ENCODE measurements at places on chromosomes 5 and 9.

GRCh38 chr9:124857533-124858162 lies 4.1 kb downstream of the RPL35 start:
- no peak for DNase-seq

GRCh38 chr5:17396247-17396646 lies 101.8 kb upstream of the TAF11L2 start:
- DNase-seq = no peak

- no peak for DNase-seq
Measured at GRCh38 chr9:16413509-16414016, 456.9 kb downstream of the BNC2 start.

GRCh38 chr9:1050125-1050895 lies at the start of gene DMRT2:
DMRT2 (plus strand) TSS chr9:1050357; CDS start chr9:1051614, 1,257 bp downstream.
- peak; percentile 38 for DNase-seq

DNA sequence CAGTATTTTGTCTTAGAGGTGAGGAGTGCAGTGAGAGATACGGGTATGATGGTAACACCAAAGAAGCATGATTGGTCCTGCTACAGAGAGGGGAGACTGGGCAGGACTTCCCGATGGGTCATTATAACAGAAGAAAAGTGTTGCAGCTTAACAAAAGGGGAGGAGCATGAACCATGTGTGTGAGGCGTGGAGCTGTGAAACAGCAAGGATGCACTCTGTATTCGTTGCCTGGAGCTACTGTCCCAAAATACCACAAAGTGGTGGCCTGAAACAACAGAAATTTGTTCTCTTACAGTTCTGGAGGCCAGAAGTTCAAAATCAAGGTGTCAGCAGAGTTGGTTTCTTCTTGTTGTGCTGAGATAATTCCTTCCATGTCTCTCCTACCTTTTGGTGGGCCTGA lies 59.4 kb upstream of the GRHPR start:
- no peak for DNase-seq

GRCh38 chr5:135883441-135883840 lies 12.2 kb downstream of the IL9 start:
- no peak for DNase-seq

DNA sequence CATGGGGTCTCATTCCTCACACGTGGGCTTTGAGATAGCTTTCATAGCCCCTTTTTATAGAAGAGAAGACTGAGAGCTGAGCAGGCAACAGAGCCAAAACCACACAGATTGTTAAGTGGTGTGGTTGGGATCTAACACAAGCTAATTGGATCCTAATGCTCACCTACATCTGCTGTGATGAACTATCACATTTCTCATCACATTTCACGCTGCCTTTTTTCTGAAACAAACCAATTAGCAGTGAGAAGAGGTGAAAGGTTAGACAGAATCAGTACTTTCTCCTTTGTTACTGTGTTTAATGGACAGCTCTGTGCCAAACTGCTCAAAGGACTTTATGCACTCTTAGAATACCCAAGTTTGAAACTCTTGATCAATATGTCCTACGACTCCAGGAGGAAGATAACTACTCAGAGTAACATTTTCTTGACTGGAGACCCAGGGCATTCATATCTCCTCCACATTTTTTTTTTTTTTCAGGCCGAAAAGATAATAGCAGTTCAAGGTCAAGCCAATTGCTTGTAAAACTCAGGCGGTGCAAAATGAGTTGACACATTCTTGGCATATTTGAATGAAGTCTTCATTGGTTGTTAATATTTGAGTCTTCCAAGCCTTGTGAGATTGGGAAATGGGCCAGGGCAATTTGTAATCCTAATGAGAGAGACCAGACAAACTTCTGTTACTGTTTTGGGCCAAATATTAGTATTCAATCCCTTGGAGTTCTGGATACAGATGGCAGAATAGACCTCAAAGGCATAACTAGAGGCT lies 138.4 kb downstream of the KCTD16 start:
- peak; percentile 83 for DNase-seq

DNA sequence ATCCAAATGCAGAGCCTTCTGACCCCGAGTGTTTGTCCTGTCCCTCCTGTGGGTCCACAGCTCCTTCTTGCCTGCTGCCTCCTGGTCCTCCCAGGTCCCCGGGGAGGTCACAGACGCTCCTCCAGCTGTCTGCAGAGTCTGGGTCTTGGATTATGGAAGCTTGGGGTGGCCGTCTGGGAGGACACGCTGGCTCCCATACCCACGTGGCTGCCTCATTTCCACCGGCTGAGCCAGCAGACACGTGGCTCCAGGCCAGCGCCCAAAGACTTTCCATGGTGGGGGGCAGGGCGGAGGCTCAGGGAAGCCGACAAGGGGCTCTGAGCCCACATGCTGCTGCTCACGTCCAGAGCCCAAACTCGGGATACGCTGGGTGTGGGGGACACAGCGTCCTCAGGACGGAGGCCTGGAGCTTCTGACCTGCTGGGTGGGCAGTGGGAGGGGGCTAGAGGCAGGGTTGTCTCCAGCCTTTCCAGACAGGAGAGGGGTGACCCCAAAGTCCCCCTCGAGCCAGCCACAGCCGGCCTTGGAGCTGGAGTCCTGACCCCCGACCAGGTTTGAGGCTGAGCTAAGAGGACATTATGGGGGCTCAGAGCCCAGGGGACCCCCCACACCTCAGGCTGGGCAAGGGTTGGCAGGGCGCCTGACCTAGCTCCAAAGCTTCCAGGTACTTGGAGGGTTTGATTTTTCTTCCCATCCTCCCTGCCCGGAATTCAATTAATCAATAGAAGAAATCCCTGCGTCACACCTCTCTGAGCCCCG lies 24.2 kb upstream of the RNU6ATAC start:
- no peak for DNase-seq

- DNase-seq = peak; percentile 55
Measured at GRCh38 chr5:116068028-116068632, 16.7 kb upstream of the COMMD10 start.

DNA sequence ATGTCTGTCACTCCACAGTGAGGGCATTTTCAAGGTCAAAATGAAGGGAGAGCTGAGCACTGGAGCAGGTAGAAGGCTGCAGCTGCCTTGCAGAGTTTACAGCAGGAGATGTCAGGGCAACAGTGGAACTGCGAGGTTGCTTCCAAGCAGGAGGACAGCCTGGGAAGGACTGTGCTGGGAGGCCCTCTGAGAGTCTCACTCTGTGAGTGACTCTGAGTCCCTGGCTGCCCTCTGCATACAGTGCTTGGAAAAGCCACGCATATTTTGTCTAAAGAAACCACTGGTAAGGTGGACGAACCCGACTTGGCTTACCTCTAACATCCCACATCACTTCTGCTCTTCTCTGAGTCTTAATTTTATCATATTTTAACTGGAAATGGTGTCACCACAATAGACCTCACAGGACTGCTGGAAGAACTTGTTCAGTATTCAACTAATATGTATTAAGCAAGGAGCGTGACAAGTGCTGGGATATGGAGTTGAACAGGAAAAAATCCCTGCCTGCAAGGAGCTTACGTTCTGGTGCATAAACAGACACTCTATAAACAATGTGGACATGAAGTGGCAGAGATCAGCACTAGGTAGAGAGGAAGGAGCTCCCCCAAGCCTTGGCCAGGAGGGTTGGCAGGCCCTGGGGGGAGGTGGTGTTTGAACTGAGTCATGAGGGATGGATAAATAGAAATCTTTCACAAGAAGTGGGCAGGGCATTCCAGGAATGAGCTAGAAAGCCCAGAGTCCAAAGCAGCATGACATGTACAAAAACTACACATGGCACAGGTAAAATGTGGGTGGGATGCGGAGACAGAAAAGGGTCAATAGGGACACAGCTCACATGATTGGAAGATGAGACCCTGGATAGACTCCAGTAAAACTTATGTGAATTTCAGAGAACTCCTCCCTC lies 64.0 kb upstream of the FOXE1 start:
- no peak for DNase-seq

DNA sequence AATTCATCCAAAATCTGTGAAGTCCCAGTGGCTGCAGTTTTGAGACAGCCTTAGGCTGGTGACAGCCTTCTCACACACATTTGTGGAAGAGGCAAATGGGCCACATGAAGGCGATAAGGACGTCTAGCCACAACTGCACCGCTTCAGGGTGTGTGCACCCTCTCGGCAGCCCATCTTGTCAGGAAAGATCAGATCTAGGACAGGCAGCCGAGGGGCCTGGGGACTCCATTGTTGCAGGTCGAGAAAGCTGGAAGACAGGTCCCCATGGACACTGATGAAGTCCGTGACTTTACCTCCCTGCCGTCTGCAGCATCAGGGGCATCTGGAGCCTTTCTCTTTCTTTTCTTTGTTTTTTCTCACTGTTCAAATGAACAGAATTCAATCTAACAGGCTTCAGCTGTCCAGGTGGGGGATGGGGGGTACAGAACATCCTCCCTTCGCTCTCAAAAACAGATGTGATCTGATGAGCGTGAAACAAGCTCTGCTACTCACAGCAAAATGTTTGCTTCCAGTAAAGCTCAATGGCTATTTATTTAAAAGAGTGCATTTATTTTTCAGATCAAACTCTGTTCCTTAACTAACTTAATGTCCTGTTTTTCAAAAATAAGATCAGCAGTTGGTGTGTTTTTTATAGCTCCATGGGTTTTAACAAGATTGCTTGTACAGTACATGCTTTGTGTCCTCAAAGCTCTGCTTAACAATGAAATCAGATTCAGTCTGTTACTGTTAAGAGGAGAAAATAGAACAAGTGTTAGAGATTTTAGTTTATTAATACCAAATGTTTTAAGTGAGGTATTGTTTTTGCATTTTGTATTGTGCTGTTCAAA lies 111.8 kb upstream of the OTULINL start:
- DNase-seq = peak; percentile 57

DNA sequence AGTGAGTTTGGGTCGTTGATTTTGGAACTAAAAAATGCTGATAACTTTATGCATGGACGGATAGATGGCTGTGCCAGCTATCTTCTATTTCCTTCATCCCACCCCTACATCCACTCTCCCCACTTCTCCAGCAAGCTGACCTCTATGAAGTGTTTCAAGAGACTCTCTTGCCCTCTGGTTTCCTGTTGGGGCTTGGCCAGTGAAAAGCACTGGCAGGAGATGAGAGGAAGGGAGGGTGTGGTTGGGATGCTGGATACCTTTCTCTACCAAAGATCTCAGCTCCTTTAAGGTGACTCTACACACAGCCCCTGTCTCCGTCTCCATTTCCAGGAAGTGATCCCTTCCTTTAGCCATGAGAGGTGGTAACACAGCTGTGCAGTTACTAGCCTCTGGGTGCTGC lies 30.0 kb upstream of the JMY start:
- no peak for DNase-seq

GRCh38 chr5:179820483-179821297 lies at the start of gene SQSTM1:
SQSTM1 (plus strand) TSS chr5:179820905; CDS start chr5:179820937, 32 bp downstream.
- peak; percentile 16 for DNase-seq

- no peak for DNase-seq
Measured at GRCh38 chr9:110537841-110538646, 41.5 kb downstream of the SVEP1 start.

GRCh38 chr5:123214193-123214592 lies 125.2 kb downstream of the PRDM6 start:
- DNase-seq = no peak

DNA sequence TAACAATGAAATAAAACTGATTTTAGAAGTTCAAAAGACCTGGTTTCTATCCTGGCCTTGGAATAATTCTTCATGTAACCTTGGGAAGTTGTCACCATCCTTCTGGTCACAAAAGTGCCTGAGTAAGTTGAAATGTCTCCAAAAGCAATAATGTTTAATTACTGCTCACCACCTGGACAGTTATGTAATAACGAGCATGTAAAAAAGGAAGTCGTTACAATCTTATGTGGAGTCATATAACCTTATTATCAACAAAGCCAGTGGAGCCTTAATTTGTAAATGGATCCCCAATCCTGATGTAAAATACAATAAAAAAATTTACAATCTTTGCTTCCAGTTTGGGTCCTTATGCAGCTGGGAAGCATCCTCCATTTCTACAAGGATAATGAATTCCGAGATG lies 64.2 kb upstream of the GPR151 start:
- no peak for DNase-seq

DNA sequence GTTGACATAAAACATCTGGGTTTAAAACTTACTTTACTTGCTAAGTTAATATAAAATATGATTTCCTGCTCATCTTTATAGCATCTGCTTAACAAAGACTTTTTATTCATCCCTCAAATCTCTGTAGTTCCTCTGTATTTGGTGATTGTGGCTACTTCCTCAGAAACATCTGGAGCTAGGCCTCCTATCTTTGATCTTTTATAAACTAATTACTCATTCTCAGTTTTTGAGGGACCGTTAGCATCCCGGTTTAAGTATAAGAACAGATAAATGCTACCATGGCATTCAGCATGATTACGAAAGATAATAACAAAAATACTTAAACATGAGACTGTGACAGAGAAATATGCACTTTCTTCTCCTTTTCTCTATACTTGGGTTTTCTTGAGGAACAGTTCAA lies 85.3 kb downstream of the SLC38A9 start:
- no peak for DNase-seq

GRCh38 chr9:9961487-9961886 lies 651.3 kb downstream of the PTPRD start:
- DNase-seq = no peak

- no peak for DNase-seq
Measured at GRCh38 chr5:36607838-36608783, 1.7 kb downstream of the SLC1A3 start.

DNA sequence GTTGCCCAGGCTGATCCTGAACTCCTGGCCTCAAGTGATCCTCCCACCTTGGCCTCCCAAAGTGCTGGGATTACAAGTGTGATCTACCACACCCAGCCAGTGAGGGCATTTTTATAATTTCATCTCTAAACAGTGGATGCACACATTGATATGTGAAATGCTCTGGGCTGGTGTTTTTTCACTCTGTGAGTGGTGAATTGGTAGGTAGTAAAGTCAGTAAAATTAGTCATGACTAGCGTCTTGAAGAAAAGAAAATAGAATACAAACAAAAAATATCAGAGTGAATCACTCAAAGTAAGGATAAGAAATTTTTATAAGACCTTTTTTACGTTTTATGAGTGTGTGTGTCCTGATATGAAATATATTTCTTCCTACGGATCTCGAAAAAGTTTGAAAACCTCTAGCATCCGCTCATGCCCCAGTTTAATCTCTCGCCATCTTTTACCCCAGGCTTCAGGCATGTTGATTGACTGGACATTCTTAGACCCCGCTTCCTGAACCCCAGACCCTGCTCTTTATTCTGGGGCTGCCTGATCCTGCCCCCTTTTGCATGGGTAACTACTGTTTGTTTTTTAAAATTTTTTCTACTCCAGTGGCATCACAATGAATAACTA lies 14.0 kb downstream of the OSTF1 start:
- no peak for DNase-seq

GRCh38 chr5:77224672-77225355 lies 14.3 kb downstream of the PDE8B start:
- no peak for DNase-seq

- DNase-seq = no peak
Measured at GRCh38 chr9:27467486-27467885, 56.6 kb upstream of the IFNK start.

DNA sequence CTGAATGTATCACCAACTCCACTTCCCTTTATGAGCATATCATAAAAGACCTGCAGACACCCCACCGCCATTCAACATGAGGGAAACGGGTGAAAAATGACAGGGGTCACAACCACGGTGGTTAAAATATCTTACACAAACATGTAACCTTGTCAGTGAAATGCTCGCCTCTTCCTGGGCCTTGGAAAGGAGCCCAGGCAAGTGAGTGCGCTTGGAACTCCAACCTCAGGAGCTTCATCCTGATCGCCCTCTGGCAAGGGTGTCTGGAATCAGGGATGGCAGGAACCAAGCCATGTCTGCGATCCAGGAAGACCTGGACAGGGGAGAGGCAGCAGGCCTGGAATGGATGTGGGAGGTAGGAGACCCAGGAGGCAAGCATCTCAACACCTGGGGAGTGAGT lies 282.7 kb downstream of the GAS1 start:
- DNase-seq = no peak

GRCh38 chr5:83726912-83727311 lies 6.3 kb upstream of the HAPLN1 start:
- DNase-seq = no peak

- DNase-seq = peak; percentile 86
Measured at GRCh38 chr9:33623658-33624586, 99.9 kb downstream of the ANKRD18B start.
